Activated gamma-delta T cell (primary cell): ENCODE measurements at places on chromosomes 13 and 19.

- no peak for DNase-seq
These were observed 5.9 kb downstream of the STARD13 start for GRCh38 chr13:33279414-33280278.

DNA sequence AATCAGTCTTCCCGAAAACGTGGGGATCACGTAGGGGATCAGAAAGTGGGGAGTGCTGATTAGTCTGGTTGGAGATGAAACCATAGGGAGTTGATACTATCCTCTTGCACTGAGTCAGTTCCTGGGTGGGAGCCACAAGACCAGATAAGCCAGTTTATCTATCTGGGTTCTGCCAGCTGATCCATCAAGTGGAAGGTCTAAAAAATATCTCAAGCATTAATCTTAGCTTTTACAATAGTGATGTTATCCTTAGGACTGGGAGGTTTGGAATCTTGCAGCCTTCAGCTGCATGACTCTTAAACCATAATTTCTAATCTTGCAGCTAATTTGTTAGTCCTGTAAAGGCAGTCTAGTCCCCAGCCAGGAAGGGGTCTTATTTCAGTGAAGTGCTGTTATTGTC, 2474.2 kb downstream of the PCDH9 start:
- DNase-seq = no peak

- DNase-seq = no peak
These were observed 62.3 kb downstream of the COL4A2 start for GRCh38 chr13:110369400-110369799.

DNA sequence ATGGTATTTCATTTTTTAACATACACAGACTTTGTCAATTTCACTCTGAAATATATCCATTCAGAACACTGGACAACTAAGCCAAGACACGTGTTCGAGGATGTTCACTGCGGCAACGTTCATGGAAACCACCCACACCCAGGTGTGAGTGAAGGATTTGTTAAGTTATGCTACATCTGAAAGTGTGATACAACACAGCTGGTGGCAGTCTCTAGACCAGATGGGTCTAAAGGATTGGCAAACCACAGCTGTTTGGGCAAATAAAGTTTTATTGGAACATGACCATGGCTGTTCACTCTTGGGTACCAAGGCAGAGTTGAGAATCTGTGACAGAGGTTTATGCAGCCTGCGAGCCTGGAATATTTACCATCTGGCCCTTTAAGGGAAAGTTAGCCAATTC, 12.0 kb downstream of the SLC7A9 start:
- DNase-seq = no peak

DNA sequence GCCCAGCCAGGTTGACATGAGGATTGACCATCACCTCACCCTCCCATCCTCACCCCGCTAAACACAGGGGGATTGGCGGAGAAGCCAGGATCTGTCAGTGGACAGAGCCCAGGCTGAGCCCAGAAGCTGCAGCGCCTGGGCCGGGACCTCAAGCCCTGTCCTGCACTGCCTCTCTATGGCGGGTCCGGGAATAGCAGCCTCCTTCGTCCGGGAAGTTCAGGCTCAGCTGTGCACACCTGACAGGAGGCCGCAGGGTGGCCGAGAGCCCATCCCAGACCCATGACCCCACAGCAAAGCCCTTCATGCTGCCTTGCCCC, 67.8 kb downstream of the SPACA7 start:
- DNase-seq = no peak

DNA sequence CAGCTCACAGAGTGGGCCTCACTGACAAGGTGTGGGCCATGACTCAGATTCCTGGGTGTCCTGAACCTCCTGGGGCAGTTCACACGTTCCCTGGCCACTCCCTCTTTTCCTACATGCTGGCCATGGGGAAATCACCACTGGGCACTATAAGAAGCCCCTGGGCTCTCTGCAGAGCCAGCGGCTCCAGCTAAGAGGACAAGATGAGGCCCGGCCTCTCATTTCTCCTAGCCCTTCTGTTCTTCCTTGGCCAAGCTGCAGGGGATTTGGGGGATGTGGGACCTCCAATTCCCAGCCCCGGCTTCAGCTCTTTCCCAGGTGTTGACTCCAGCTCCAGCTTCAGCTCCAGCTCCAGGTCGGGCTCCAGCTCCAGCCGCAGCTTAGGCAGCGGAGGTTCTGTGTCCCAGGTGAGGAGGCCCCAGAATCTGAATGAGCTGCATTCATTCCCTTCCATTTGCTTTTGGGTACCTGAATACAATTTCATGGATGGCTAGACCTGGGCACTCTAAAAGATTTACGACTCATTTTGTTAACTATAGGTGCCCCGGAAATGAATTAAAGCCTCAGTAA, at the start of gene OLFM4:
Gene OLFM4, plus strand, starts transcription at position 177 of the 567 bp plus-strand sequence. Its CDS starts 24 bp downstream, at position 201.
- no peak for DNase-seq

- no peak for DNase-seq
These were observed 43.5 kb downstream of the FCGBP start for GRCh38 chr19:39890755-39891551.

- no peak for DNase-seq
These were observed 68.3 kb downstream of the SPRYD7 start for GRCh38 chr13:49867834-49868233.

GRCh38 chr13:68185444-68186141, 955.5 kb upstream of the PCDH9 start:
- no peak for DNase-seq

DNA sequence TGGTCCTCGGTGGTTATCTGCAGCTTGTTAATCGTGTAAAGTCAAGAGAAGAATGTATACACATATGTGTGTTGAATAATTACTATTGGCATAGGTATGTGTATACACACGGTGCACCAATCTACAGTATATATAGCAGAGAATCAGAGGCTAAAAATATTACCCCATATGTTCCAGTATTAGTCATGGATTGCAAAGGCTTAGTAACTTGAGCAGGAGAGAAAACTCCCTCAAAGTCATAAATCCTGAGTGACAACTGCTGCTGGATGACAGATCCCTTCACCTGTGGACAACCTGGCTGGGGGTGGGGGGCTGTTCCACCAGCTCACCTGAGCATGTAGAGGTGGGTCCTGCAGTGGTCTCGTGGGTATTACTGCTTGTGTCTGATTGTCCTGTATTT, 185.0 kb downstream of the ZNF536 start:
- DNase-seq = no peak

DNA sequence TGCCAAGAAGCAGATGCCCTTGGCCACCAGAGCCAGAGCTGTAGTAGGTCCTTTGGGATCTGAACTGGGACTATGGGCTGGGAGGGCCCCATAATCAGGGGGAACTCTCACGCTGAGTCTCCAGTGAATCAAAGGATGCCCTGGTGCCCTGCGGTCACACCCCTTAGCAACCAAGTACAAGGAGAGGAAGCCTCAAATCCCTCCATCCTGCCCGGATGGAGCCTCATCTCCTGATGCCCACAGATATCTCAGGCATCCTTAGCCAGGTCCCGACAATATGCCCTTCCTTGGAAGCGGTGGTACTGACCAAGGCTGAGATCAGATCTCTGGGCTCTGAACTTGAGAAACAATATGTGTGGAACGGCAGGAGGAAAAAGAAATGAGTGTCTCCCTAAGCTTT, 1.7 kb downstream of the PLEKHA4 start:
- DNase-seq = no peak
